Stimulated activated CD4-positive, alpha-beta T cell treated with anti-CD3 and anti-CD28 coated beads, Interleukin-2, amount 100 ng/mL, for 4 hours (primary cell): ENCODE measurements at places on chromosomes 12 and 14.
A peak's percentile ranks its signal among the peaks of the same experiment; 100 is the strongest.

DNA sequence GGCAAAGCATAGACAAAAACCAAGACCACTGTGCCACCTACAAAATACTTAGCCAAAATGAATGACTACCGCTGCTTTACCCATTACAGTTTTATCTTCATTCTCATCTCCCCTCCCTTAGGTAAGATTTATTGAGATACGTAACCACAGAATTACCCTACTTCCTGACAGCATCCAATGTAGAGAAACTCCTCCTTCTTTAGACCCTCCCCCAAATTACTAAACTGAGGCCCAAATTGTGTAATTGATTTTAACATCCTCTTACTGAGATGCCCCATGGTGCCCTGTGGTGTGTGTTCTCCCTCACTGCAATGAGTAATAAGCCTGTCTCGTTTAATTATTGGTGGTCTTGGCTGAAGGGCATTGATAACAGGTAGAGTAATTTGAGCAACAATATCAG, 19.1 kb downstream of the VRK1 start:
- no peak for DNase-seq

DNA sequence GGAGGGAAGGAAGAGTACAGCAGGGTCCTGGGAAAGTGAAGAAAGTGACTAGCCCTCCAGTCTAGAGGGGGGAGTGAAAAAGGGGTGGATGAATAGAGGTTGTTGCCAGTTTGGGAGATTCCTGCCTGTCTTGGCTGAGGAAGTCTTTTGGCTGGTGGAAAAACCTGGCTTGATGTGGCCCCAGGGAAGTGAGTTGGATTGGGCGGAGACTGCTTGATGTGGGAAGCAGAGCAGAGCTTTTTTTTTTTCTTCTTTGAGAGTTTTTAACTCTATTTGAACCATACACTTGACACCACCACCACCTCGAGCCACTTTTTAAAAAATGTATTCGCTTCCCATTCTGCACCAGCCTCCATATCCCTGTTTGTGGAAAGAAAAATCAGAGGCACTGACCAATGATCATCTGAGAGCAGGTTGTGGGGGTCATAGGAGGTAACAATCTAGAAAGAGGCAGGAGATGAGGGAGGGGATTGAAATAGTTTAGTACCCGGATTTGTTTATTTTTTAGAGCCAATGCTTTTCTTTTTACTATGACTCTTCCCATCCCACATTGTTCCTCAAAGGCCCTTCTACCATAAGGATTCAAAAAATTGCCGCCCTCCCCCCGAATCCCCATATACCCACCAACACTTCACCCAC, 690 bp upstream of the DTX3 start:
- no peak for DNase-seq

DNA sequence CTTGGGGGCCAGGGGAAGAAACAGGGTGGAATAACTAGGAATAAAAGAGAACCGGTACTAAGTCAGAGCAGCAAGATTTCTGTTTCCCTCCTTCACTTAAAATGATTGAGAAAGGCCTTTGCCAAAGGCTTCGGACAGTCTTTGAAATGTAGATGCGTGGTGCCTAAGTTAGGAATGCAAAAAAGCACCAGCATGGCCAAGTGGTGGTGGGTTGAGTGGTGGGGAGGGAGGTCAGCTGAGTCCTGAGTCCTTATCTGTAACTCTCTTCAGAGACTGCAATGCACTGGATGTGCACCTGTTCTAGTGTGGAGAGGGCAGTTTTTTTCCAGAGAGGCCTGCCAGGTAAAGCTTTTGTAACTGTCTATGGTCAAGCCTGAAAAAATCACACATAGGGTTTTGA, 919.9 kb downstream of the FSCB start:
- no peak for DNase-seq

- peak; percentile 58 for DNase-seq
Measured at GRCh38 chr14:75307700-75308379, 29.2 kb downstream of the FOS start.

- no peak for DNase-seq
Measured at GRCh38 chr14:100708425-100709288, 18.0 kb upstream of the DLK1 start.

DNA sequence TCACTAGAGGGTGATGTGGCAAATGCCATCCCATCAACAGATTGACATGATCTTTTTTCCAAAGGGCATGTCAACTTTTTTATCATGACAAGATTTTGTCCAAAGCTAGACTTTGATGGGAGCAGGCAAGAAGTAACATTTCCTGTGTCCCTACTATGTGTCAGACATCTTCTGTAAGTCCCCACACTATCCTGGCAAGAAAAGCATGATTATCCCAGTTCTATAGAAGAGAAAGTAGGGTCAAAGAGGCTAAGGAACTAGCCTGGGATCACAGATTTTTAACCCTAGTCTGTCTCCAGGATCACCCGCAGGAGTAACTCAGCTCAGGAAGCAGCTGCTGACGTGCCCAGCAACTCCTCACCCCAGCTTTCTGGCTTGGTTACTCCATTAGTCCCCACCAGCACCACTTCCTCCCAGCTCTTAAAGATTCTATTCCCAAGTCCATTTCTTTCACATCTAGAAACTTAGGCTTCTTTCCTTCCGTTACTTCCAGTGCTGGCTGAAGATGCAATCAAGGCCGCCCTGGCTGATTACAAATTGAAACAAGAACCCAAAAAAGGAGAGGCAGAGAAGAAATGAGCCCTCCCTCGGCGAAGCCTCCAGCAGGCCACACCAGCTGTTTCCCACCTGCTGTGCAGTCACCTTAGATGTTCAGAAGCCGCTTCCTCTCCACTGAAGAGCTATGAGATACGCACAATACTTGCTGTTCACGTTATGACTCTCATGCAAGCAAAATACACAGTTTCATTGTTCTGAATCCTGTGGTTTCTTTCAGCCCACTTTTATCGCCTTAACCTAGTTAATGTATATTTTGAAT, 6.2 kb downstream of the ISCU start:
- DNase-seq: peak; percentile 38

DNA sequence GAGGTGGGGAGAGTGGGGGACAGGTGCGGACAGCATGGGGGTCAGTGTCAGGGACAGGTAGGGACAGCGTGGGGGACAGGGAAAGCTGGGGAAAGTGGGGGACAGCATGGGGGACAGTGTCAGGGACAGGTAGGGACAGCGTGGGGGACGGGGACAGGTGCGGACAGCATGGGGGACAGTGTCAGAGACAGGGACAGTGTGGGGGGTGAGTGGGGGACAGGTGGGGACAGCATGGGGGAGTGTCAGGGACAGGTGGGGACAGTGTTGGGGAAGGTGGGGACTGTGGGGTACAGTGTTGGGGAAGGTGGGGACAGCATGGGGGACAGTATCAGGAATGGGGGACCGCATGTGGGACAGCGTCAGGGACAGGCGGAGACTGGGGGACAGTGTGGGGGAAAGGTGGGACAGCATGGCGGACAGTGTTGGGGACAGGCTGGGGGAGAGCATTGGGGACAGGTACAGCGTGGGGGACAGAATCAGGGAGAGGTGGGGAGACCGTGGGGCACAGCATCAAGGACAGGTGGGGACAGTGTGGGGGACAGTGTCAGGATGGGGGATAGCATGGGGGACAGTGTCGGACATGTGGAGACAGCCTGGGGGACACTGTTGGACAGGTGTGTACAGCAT, 96.1 kb downstream of the TMEM121 start:
- DNase-seq: no peak

GRCh38 chr12:127810041-127810440, 456.9 kb upstream of the TMEM132C start:
- DNase-seq: no peak

GRCh38 chr14:105187935-105188524, 6.9 kb upstream of the NUDT14 start:
- DNase-seq: no peak

DNA sequence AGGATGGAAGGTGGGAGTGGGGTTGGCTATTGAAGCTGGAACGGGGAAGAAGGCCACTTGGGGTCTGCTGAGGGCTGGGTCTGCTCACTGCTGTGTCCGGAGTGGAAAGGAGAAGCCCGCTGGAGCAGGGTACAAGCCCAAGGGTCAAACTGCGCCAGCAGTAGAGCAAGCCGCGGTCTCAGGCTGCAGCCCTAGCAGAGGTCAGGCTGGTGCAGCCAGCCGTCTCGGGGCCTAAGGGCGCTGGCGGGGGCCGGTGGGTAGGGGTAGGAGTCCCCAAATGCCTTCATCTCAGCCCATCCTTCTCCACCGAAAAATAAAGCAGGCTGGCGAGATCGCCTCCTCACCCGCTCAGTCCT, 718 bp upstream of the JDP2 start:
- no peak for DNase-seq

- DNase-seq: no peak
Measured at GRCh38 chr12:107233551-107233950, 140.2 kb upstream of the CRY1 start.

GRCh38 chr12:92619730-92620684, 82.8 kb upstream of the PLEKHG7 start:
- no peak for DNase-seq

DNA sequence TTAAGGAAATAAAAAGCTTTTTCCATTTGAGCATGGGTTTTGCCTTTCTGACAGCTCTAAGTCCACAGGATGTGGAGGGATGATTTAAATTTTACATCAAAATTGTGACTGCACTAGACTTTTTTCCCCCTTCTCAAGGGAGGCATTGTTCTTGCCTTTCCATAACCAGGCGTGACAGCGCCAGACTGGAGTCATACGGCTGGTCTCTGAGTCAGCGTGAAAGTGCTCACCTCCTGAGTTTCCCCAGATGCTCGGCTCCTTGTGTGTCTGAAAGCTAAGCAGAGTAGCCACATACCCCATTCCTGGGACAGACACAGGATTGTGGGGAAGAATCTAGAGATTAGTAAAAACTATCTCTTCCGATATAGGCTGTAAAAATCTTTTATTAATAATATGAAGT, 43.1 kb downstream of the SOX5 start:
- no peak for DNase-seq

GRCh38 chr14:87869619-87870583, 123.1 kb downstream of the GALC start:
- DNase-seq: no peak

DNA sequence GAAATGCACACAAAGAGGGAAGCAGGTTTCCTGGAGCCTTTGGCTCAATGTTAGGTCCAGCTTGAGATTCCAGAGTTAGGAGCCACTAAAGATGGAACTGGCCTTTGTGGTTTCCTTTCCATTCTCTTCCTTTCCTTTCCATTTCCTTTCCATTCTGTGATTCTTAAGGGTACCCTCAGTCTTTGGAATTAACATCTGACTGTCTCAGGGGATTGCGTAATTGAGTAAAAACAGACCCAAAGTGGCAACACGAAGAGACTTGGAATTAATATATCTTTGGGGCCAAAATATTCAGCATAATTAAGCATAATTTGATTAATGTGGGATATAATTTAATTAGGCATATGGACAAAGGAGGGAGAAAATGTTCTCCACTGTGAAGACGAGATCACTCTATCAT, 205.6 kb downstream of the CRADD start:
- no peak for DNase-seq

DNA sequence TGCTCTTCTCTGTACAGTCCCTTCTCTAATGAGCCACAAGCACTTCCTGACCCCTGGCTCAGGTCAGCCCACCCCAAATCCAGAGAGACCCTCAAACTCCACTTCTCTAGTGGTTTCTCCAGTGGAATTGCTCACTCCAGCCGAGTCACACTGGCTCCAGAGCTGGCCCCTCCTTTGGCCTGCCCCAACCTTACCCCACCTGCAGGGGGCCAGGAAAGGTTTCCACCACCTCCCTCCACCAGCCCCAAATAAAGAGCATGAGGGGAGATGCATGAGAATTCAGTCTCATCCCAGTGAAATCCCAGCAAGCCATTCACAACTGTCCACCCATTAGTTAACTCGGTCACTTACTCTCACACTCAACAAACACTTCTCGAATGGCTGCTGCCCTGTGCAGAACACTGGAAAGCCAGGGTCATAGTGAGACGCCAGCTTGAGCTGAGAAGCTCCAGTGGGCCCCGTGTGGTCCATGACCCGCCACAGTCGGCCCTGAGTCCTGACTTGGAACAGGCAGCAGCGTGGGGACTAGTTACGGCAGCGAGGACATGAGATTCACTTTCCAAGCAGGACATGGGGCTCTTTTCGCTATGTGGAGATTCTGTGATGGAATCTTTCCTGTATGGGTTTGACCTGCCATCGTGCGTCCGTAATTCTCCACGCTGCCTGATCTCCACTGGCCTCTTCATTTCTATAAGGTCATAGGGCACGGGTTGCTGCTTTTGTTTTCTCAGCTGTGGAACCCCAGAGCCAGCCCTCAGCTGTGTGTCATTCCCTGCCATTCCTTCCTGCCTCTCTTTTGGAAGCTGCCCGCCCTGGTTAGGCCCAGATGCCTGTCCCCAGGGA, 44.2 kb downstream of the SLC6A12 start:
- DNase-seq: no peak

DNA sequence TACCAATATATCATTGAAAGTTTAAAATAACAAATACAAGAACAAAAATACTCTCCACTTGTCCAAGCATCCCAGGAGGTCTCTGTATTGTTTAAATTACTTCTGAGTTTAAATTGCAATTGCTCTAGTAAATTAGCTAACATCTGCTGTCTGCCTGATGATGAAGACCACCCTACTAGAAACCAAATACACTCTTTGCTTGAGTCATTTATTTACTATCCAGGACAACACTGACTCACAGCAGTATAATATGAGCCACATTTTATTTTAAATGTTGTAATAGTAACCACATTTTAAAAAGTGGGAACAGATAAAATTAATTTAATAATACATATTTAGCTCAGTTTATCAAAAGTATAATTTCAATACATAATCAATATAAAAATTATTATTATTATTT, 62.9 kb upstream of the EEA1 start:
- no peak for DNase-seq

DNA sequence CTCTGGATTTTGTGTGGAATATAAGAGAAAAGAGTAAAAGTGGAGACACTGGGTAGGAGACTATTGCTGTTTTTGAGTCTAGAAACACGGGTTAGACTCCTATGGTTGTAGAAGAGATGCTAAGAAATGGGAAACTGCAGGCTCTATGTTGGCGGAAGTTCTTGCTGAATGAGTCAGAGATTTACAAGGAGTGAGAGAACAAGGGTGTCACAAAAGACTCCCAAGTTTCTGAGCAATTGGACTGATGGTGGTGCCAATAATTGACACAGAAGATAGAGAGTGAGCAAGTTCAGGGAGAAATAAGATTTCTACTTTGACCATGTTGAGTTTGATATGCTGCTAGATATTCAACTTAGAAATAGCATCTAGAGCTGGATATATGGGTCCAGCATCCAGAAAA, 2.6 kb upstream of the PRKD1 start:
- no peak for DNase-seq

DNA sequence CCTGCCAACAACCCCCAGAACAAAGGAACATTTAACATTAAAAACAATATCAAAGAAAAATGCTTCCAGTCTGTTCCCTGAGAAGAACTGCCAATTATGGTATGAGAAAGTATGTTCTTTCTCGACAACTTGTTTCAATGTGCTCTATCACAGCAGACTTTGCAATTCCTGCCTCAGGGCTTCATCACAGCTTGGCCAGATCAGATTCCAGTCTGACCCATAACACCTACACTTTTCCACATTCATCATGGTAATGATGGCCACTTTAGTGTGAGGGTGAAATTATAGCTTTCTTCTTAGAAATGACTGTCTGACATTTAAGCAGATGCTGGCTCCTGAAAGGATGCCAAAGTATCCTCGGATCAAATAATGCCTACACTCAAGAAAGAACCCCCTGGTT, 17.0 kb downstream of the NEK9 start:
- DNase-seq: no peak
